ENCODE measurements at places on chromosomes 12 and 14. TPM values are rescaled to one million over a fixed set of nuclear protein-coding genes. Genes with fewer than 3 reads are reported as not detected.
A peak's percentile ranks its signal among the peaks of the same experiment; 100 is the strongest.

DNA sequence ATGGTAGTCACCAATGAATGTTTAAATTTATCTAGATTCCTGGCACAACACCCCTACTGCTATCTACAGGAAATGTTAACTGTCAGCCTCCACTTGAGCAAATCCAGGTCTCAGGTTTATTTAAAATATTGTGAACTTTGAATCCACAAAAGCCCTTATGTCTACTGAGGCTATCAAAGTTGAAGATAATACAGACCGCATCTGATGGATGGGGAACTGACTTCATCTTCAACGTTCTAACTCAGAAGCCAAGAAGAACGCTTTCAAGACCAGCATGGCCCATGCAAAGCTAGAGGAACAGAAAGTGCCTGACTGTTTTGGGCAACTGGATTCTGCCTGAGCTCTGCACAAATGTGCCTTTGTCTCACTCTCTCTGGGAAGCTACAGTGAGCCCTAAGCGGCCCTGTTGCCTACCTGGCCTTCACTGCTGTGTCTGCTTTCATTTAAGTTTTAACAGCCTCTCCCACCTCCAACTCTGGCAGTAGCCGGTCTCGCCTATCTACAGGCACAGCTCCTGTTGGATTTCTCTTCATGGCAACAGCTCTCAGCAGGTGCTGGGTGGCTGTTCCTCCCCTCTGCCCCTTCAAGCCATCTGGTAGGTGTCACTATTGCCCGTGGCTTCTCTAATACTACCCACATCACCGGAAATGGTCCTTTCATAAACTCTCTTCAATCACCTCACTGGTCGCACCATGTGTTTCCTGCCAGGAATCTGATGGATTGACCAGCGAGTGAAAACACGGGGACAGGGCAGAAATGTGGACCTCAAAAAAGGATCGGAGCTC, 112.1 kb upstream of the OVCH1 start:
- H3K4me3 ChIP-seq: no peak overlapping the region
- no peaks in the 10 kb centered on the region for H3K27me3 ChIP-seq
- no peaks in the 10 kb centered on the region for H3K36me3 ChIP-seq
- H3K27ac ChIP-seq: no peak overlapping the region
- no peak for DNase-seq
- H3K4me1 ChIP-seq: peaks cover 35% of the 10 kb centered on the region

DNA sequence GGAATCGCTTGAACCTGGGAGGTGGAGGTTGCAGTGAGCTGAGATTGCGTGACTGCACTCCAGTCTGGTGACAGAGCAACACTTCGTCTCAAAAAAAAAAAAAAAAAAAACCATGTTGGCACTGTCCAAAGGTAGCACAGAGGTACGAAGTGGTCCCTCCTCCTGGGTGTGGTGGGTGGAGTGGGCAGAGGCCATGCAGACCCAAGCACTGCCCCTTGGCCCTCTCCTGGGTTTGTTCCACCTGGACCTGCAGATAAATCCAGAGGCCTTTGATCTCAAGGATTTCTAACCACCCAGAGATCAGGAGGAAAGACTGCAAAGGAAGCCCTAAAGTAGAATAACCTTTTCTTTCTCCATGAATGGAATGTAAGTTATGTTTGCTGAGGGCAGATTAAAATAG, 8.7 kb upstream of the GALNT6 start:
- H3K27me3 ChIP-seq: no peaks in the 10 kb centered on the region
- H3K27ac ChIP-seq: no peak overlapping the region
- H3K4me3 ChIP-seq: no peak overlapping the region
- no peaks in the 10 kb centered on the region for H3K36me3 ChIP-seq

The DRAM1 gene
- total RNA-seq: 10.6 TPM

- H3K36me3 ChIP-seq: no peaks in the 10 kb centered on the region
- H3K27me3 ChIP-seq: no peaks in the 10 kb centered on the region
- H3K4me3 ChIP-seq: no peak overlapping the region
- peak overlapping the region; percentile 78 for H3K27ac ChIP-seq
- DNase-seq: peak; percentile 80
Observed at GRCh38 chr12:3604748-3605586, 114.0 kb downstream of the PRMT8 start.

- no peak overlapping the region for H3K4me3 ChIP-seq
- no peaks in the 10 kb centered on the region for H3K36me3 ChIP-seq
- no peaks in the 10 kb centered on the region for H3K27me3 ChIP-seq
- no peaks in the 10 kb centered on the region for H3K4me1 ChIP-seq
- DNase-seq: no peak
- no peak overlapping the region for H3K27ac ChIP-seq
Observed at GRCh38 chr12:49413796-49414195, 46.5 kb downstream of the SPATS2 start.

DNA sequence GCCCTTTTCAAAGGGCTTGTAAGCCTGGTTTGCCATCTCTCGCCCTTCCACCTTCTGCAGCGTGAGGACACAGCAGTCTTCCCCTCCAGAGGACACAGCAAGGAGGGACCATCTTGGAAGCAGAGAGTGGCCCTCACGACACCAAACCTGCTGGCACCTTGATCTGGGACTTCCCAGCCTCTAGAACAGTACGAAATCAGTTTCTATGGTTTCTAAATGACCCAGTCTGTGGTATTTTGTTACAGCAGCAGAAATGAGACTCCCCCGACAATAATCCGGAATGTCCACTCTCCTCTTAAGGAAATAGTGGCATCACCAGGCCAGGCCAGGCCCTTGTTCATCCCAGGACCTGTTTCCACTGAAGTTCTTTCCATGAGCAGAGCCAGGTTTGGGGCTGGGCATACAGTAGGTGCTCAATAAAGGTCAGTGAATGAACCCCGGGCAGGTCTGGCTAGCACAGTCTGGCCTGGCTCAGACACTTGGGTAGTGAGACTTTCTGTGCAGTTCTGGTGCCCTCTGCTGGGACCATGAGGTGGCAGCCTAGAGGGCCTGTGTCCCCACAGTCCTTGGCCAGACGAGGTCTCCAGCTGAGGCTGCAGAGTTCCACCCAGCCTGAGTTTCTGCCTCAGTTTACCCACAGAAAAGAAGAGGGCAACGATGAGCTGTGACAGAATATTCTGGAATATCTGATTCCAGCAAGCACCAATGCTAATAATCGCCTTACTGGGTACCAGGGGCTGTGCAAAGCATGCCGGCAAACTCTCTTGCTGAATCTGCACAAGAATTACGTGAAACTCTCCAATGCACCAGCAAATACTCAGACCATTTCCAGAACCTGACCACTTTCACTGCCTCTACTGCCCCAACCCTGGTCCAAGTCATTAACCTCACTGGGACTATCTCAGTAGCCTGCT, 14.0 kb downstream of the ABCB9 start:
- H3K4me1 ChIP-seq: peaks cover 19% of the 10 kb centered on the region
- no peaks in the 10 kb centered on the region for H3K27me3 ChIP-seq
- no peaks in the 10 kb centered on the region for H3K36me3 ChIP-seq
- peak; percentile 73 for DNase-seq
- H3K4me3 ChIP-seq: no peak overlapping the region

The TAS2R43 gene
- not detected for total RNA-seq

GRCh38 chr14:23141706-23142444, 22.8 kb upstream of the CEBPE start:
- H3K27me3 ChIP-seq: no peaks in the 10 kb centered on the region
- no peaks in the 10 kb centered on the region for H3K36me3 ChIP-seq
- no peak overlapping the region for H3K4me3 ChIP-seq
- peak; percentile 80 for DNase-seq
- H3K27ac ChIP-seq: peak overlapping the region; percentile 75

The IRAK3 gene
- 4.6 TPM for total RNA-seq

- no peak for DNase-seq
- no peaks in the 10 kb centered on the region for H3K36me3 ChIP-seq
- H3K4me1 ChIP-seq: peaks cover 3% of the 10 kb centered on the region
- peak overlapping the region; percentile 72 for H3K27ac ChIP-seq
- H3K27me3 ChIP-seq: no peaks in the 10 kb centered on the region
Observed at GRCh38 chr12:46553911-46554310, 181.3 kb upstream of the SLC38A2 start.

DNA sequence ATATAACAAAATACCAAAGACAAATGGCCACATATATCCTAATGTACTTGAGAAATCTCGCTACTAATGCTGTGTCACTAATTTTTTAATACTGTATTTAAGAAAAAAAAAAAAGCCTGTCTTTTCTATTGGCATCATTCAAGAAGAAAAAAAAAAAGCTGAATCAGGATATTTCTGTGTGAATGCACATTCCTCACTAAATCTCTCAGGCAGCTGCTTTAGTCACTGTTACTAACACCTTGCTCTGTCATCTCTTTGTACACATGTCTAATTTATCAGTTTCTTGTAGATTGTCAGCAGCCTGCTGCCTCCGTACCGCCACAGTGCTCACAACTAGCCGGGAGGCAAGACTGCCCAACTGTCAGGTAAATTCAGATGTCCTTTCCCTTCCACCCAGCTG, 32.0 kb upstream of the FGD4 start:
- DNase-seq: no peak
- no peaks in the 10 kb centered on the region for H3K36me3 ChIP-seq
- H3K4me3 ChIP-seq: no peak overlapping the region
- H3K27me3 ChIP-seq: no peaks in the 10 kb centered on the region
- no peak overlapping the region for H3K27ac ChIP-seq

- no peak for DNase-seq
- no peak overlapping the region for H3K4me3 ChIP-seq
- peaks cover 43% of the 10 kb centered on the region for H3K4me1 ChIP-seq
- H3K27ac ChIP-seq: no peak overlapping the region
- peaks cover 56% of the 10 kb centered on the region for H3K36me3 ChIP-seq
Observed at GRCh38 chr12:46358325-46358700, 14.3 kb downstream of the SLC38A2 start.

DNA sequence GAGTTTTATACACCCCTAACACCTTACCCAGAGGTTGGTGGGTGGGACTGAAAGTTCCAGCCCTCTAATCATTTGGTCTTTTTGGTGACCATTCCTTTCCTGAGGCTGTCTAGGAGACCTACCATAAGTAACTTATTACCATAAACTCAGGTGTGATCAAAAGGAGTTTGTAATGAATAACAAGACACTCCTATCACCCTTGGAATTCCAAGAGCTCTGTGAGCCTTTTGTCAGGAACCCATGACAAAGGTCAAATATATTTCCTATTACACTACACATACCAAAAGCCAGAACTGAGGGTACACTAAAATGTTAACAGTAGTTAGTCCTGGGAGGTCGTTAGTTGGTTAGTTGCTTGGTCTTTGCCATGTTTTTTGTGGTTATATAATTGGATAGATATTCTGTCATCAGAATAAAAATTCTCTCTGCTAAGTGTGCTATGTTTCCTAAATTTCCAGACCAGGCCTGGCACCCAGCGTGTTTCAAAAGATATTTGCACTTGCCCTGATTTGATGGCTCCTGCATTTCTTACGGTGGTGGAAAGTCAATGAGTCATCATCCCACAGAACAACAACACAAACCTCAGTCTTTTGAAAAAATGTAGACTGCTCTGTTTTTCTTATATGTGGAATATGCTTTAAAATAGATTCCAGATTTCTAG, 27.0 kb upstream of the AKAP5 start:
- no peak overlapping the region for H3K27ac ChIP-seq
- no peak overlapping the region for H3K4me3 ChIP-seq
- H3K4me1 ChIP-seq: peaks cover 3% of the 10 kb centered on the region
- H3K27me3 ChIP-seq: no peaks in the 10 kb centered on the region
- no peak for DNase-seq

DNA sequence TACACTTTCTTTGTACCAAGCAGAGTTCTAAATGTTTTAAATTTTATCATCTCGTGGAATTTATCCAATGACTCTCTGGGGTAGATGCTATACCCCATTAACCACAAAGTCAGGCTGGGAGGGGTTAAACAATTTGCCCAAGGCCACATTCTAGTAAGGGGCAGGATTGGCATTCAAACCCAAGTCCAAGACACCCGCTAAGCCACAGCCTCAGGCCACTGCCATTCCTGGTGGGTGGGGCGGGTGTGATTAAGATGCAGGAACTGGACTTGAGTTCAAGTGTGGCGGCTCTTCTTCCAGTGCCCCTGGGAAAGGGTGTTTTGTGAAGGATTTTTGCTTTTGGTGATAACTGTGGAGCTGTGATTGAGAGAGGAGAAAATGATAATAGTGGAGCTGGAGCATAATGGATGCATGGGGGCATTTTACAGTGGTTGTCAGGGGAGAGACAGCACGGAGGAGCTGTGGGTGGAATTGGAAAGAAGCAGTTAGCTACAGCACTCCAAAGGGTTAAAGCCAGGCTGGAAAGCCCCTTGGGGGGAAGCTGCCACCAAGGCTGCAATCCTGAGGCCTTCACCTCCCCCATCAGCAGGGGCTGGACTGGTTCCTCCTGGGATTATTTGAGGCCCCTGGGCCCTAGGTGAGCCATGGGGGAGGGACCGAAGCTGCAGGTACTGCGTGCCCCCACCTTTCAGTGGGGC, 1.0 kb upstream of the VRTN start:
- no peaks in the 10 kb centered on the region for H3K4me1 ChIP-seq
- H3K36me3 ChIP-seq: no peaks in the 10 kb centered on the region
- H3K27me3 ChIP-seq: peaks cover 39% of the 10 kb centered on the region
- no peak for DNase-seq

The AP1G2 gene
- 7.9 TPM for total RNA-seq

GRCh38 chr12:118189741-118190191, 53.8 kb downstream of the PEBP1 start:
- no peaks in the 10 kb centered on the region for H3K27me3 ChIP-seq
- peaks cover 35% of the 10 kb centered on the region for H3K4me1 ChIP-seq
- peak; percentile 26 for DNase-seq
- H3K27ac ChIP-seq: peak overlapping the region; percentile 72
